ENCODE measurements at places on chromosomes 1 and 21. TPM values are rescaled to one million over a fixed set of nuclear protein-coding genes. Genes with fewer than 3 reads are reported as not detected.

GRCh38 chr1:39981945-39982344 is 27.0 kb downstream of the MFSD2A start:
- no peaks in the 10 kb centered on the region for H3K27me3 ChIP-seq
- no peak overlapping the region for H3K27ac ChIP-seq
- no peaks in the 10 kb centered on the region for H3K36me3 ChIP-seq
- no peaks in the 10 kb centered on the region for H3K4me1 ChIP-seq

- no peaks in the 10 kb centered on the region for H3K36me3 ChIP-seq
- H3K4me3 ChIP-seq = no peak overlapping the region
- H3K27me3 ChIP-seq = no peaks in the 10 kb centered on the region
- H3K4me1 ChIP-seq = no peaks in the 10 kb centered on the region
- DNase-seq = no peak
Observed at GRCh38 chr1:118334506-118334905, 149.5 kb upstream of the SPAG17 start.

DNA sequence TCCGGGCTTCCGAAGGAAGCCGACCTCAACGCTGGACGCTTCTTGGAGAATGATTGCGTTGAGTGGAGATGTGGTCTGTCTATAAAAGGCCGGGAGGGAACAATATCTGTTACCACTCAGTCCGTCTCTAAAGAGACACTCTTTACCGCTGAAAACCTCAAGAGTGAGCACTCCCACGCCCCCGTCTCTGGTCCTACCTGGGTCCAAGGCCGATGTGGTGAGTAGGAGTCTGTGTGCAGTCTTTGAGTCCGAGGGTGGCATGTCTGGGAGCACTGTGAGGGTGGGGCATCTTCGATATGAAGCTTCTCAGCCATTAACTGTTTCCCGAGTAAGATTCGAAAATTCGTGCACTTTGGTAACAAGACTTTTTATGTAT is 576 bp downstream of the ZFP69 start:
- H3K27ac ChIP-seq = no peak overlapping the region
- H3K36me3 ChIP-seq = no peaks in the 10 kb centered on the region
- H3K27me3 ChIP-seq = no peaks in the 10 kb centered on the region
- peak overlapping the region; percentile 91 for H3K4me3 ChIP-seq

CHML gene
- 7.3 TPM for total RNA-seq

GRCh38 chr1:20187813-20188454 is 1.6 kb upstream of the PLA2G2C start:
- no peaks in the 10 kb centered on the region for H3K36me3 ChIP-seq
- no peaks in the 10 kb centered on the region for H3K27me3 ChIP-seq
- H3K27ac ChIP-seq = no peak overlapping the region
- H3K4me1 ChIP-seq = peaks cover 11% of the 10 kb centered on the region

- peak; percentile 48 for DNase-seq
- H3K27me3 ChIP-seq = no peaks in the 10 kb centered on the region
- no peaks in the 10 kb centered on the region for H3K36me3 ChIP-seq
- H3K4me3 ChIP-seq = no peak overlapping the region
Observed at GRCh38 chr1:185670187-185670627, 64.0 kb upstream of the HMCN1 start.

TCHH gene
- total RNA-seq = 0.13 TPM

FCRL5 gene
- total RNA-seq = 10.3 TPM
